ENCODE measurements at places on chromosomes 6 and 20.

DNA sequence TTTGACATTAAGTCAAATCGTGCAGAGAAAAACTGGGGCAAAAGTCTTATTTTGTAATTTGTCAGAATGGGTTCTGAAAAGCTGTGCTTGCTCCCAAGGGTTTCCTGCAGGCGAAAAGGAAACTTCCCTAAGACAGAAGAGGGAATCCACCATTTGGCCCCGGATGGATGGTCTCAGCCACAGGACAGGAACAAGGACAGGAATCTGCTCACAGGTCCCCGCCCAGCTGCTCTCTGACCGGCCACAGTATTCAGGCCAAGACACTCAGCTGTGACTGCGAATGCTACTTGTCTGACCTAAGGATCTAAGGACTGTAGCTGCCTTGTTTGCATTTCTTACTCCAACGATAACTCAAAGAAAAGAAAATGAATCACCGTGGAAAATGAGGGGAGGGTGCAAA, 197.0 kb downstream of the BMP7 start:
- no peak for DNase-seq

- DNase-seq: no peak
Observed at GRCh38 chr6:163094881-163095280, 319.6 kb upstream of the QKI start.

DNA sequence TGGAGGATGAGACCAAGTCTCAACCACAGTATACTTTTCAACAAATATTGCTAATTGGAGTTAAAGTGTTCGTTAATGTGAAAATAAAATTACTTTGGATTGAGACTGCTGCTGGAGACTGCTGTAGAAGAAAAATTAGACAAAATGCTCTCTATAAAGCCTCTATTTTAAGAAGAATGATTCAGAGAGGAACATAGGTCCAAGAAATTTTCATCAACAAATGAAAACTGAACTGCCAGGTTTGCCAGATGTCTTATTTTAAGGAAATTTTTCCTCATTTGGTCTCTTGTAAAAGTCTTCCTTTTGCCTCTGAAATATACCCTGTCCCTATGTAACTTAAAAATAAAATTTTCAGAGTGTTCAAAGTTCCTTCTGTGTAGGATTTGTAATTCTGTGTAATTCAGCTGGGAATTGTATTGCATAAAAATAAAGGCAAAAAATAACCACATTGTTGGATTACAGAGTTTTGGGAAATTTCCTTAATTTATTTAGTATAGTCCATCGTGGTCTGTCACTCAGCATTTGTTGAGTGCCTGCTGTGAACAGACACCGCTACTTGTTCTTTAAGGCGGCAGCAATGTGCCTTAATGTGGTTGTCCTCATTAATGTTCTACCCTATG, 27.4 kb downstream of the ANKS1A start:
- DNase-seq: no peak

DNA sequence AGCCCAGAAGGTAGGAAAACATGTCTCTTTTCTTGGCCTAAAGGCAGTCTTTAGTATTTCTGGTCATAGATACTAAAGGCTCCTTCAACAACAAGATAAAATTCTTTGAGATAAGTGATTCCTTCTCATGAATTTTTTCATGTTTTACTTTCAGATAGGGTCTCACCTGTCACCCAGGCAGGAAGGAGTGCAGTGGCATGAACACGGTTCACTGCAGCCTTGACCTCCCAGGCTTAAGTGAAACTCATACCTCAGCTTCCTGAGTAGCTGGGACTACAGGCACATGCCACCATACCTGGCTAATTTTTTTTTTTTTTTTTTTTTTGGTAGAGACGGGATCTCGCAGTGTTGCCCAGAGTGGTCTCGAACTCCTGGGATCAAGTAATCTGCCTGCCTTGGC, 9.1 kb downstream of the PNLDC1 start:
- DNase-seq: no peak

DNA sequence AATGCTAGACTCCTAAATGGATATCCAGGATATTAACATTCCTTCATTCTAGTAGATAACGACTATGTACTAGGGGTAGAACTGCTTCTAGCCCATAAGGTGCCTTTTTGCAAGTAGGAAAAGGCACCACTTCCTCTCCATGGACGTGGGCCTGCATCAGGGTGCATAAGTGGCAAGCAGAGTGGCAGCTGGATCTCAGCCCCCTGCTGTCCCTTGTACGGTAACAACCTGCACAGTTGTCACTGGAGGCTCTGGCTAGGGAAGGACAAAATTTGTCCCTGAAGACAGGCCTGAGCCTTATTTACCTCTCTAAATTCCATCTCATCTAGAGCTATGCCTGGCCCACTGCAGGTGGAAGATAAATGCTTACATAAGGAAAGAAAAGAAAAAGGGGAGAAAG, 42.5 kb upstream of the SAYSD1 start:
- no peak for DNase-seq

GRCh38 chr6:46175446-46175845, 4.7 kb upstream of the ENPP5 start:
- no peak for DNase-seq

DNA sequence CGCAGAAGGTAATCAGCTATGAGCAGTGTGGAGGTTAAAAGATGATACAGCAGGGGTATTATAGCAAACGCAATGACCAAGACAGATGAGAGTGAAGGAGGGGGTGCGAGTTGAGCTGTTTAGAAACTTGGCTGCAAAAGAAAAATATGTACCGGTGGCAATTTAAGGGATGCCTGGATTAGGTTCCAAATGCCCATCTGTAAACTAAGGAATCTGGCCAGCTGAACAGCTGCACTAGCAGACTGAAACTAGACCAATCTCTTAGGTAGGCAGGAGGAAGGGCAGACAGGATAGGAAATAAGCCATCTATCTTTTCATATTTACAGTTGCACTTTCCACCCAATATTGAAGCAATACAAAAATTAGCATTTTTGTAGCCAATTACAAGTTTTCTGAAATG, 407.6 kb downstream of the HTR1B start:
- no peak for DNase-seq

- no peak for DNase-seq
Observed at GRCh38 chr6:162249907-162250642, 477.5 kb downstream of the PRKN start.

GRCh38 chr6:56706981-56707726, 64.5 kb upstream of the DST start:
- no peak for DNase-seq

DNA sequence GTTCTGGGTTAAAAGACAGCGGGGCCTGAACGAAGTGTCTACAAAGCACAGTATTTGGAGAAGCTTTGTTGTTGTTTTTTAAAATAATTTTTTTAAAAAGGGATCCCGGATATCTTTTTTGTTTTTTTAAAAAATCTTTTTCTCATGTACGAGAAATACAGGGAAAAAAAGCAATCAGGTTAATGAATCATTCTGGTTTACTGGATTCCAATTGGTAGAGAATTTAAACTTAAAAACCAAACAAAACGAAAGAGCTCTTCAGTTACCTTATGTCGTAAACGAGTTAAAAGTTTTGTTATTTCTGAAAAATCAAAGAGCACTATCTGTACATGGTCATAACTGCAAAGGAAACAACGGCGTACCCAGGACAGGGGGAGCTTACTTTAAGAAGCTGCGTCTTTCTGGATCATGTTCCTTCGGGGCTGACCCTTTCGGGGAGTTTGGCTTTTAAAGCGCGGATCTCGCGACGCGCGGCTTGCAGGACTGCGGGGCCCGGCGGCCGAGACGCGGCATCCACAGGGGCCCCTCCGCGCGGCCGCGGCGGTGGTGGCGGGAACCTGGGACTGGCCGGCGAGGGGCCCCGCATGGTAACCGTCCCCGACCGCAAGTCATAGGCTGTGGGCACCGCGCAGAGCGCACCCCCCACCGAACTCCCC, 927 bp downstream of the IL20RA start:
- peak; percentile 37 for DNase-seq

DNA sequence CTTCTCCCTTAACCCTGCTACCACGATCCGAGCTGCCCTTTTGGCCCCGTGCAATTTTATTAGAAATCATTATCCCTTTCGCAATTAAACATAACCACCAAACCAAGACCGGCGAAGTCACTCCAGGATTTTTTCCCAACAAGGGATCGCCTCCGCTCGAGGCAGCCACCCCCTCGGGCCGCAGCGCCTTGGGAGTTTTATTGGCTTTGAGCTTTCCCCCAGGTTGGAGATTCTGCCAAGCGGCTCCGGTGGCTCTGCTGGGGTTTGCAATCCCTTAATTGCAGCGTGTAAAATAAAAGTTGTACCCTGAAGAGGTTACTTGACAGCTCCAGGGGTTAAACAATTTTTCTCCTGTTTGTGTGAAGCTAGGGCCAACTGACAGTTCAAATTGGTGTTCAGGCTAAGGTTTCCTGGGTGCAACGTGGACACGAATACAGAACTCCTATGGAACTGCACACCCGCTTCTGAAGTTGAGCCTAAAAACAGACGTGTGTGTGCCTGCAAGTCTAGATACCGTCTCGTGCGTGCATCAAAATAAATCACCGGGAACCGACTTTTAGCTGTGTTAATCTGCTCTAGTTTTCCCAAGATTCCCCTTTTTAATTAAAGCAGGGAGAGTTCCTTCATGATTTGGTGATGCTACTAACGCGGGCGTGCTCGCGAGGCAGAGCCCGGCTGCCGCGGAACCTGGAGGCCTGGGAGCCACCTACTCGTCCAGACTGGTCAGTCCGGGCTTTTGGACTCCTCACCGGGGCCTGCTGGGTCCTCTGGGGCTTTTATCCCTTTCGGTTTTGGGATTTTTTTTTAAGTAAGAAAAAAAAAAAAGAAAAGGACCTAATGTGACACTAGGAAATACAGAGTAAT, 975 bp upstream of the TFAP2A start:
- no peak for DNase-seq

GRCh38 chr20:31720486-31721407, 1.9 kb downstream of the BCL2L1 start:
- DNase-seq: no peak

DNA sequence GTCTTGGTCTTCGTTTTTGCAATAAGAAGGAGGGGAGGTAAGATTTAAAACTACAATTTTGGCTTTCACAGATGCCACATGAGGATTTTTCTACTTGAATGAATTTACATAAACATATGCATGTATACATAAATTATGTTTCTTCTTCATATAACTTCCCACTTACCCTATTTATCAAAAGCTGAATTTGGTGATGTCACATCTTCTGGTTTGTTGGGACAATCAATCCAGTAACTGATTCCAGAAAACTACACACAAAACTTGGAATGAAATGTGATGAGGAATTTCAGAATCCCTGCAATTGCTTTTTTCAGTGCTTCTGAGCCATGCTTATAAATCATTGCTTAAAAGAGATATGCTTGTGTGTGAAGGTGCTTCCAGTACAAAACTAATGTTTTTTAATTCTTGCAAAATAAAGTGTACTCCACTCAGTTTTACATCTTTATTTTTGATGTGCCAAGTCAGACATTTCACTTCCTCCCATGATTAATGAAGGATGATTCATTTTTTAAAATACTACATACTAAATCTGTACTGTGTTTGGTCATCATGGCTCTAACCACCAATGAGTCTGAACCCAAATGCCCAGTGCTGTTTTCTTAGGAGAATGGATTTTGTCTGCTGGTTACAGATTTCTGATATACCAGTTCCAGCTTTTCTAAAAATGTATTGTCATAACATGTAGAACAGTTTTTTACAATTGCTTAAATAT, 32.1 kb upstream of the RIN2 start:
- DNase-seq: peak; percentile 36

DNA sequence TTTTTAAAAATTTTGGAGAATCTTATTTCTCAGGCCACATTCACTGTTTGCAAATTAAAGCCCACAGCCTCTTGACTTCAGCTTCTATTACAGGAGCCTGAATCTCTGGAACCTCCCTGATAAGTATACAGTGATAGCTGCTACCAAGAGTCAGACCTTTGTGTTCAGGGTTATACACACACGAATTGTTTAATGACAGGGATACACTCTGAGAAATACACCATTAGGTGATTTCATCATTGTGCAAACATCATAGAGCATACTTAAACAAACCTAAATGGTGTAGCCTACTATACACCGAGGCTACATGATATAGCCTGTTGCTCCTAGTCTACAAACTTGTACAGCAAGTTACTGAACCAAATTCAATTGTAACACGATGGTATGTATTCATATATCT, 473.9 kb downstream of the PKHD1 start:
- no peak for DNase-seq

- DNase-seq: peak; percentile 29
Observed at GRCh38 chr6:116596815-116597214, 19.5 kb upstream of the RSPH4A start.

DNA sequence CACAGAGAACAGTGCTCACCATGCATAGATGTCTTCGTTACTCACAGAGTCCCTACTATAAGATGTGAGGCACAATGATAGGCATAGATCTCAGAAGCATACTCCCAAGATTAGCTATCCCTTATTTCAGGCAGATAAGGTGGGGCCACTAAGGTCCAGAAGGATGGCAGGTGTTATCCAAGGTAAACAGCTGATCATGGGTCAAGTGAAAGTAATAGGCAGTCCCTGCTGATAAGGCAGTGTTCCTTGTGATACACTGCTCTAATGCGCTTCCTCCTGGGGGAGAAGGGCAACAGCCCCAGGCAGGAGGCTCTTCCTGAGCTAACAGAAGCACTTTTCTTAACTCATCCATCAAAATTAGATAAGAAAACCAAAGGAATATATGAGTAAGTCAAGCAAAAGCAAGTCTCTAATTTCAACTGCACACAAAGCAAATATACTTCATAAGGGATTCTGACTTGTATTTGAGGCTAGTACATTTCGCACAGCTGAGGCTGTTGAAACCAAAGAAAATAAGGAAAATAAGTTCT, 42.2 kb downstream of the METTL24 start:
- DNase-seq: no peak

- DNase-seq: no peak
Observed at GRCh38 chr6:165835410-165835851, 172.4 kb upstream of the PDE10A start.

GRCh38 chr6:106855117-106855516, 119.4 kb downstream of the CD24 start:
- no peak for DNase-seq

DNA sequence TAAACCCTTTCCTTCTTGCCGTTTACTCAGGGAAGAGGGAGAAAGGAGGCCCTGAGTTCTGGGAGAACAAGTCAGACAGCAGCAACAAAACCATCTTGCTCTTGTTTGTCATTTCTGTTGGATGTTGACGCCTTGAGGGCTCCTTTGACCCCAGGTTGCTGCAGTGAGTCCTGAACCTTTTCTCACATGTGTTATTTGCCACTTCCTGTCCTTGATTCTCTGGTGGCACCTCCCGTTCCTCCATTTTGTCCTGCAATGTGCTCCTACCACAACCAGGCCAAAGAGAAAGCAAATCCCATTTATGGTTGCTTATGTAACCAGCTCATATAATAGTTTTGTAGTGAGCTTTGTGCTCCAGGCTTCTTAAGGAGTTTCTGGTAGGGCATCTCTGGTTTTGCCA, 66.6 kb upstream of the ADGRF4 start:
- DNase-seq: no peak

DNA sequence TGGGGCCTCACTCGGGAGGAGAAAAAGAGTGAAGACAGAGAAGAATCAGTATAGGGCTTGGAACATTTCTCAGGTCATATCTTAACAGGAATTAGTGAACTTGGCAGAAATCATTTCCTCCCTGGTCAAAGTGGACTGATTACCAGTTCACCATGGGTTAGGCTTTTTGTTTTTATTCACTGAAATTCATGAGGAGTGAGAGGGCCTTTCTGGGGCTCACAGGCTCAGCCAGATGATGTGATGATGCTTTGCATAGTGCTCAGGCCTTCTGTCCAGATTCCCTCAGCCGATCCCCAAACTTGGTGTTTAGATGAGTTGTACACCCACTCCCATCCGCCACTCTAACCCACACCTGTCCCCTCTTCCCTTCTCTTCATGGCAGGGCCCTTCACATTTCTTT, 32.5 kb downstream of the SRSF3 start:
- no peak for DNase-seq
